ENCODE measurements at places on chromosomes 2 and 18. TPM values are rescaled to one million over a fixed set of nuclear protein-coding genes. Genes with fewer than 3 reads are reported as not detected.

The PSMA8 gene
- total RNA-seq, result not detected

The MALT1 gene
- 25.8 TPM for total RNA-seq

The C2orf80 gene
- total RNA-seq, result not detected

The CFAP221 gene
- total RNA-seq, result 26.3 TPM

The DSG3 gene
- total RNA-seq, result 0.12 TPM

The CSRNP3 gene
- 1.9 TPM for total RNA-seq

The ACYP2 gene
- total RNA-seq, result 14.0 TPM

The POTEE gene
- total RNA-seq, result not detected

The MOGAT1 gene
- 2.2 TPM for total RNA-seq

The SLC8A1 gene
- total RNA-seq, result 53.8 TPM

Measured in upper lobe of right lung (tissue), 1 donor.